NCI-H2081 (cell line): ENCODE measurements at places on chromosomes 4 and X.

- DNase-seq: no peak
Observed at GRCh38 chr4:175369087-175369486, 443.0 kb downstream of the GPM6A start.

GRCh38 chrX:55801811-55802210 is 84.3 kb downstream of the RRAGB start:
- DNase-seq: no peak

DNA sequence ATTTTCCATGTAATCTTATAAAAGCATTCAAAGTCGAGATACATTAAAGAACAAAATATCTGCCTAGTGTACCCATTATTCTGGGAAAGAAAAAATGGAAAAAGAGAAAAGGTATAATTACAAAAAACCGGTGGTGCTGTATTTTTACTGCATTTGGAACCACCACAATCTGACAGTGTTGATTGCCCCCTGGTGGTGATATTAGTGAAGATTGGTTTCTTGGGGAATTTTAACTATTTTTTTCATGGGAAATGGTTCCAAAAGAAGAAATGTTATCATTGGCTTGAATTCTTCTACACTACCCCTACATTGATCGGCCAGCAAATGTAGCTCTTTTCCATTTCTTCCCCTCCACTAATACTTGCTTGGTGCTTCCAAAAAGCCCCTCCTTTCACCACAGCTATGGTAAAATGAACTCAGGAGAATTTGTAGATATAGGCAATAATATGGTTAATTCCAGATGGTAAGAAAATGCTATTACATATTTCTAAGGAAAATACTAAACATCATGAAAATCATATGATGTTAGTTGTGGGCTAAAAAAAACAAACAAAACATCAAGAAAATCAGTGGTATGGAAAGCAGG is 50.0 kb downstream of the COX18 start:
- DNase-seq: peak; percentile 25

- DNase-seq: no peak
Observed at GRCh38 chr4:164438321-164438720, 315.6 kb upstream of the SMIM31 start.

- DNase-seq: no peak
Observed at GRCh38 chr4:15586066-15586465, 69.1 kb downstream of the FBXL5 start.
